ENCODE measurements at places on chromosomes 12 and 14. TPM values are rescaled to one million over a fixed set of nuclear protein-coding genes. Genes with fewer than 3 reads are reported as not detected.
A peak's percentile ranks its signal among the peaks of the same experiment; 100 is the strongest.

The TMPRSS12 gene
- total RNA-seq, result not detected

The TMEM179 gene
- 0.86 TPM for total RNA-seq

- no peak for DNase-seq
Measured at GRCh38 chr14:34129927-34130552, 179.2 kb upstream of the EGLN3 start.

GRCh38 chr14:101135796-101136742 is 232.5 kb upstream of the RTL1 start:
- no peak for DNase-seq

GRCh38 chr12:39157696-39158342 is 252.4 kb upstream of the CPNE8 start:
- DNase-seq, result no peak

GRCh38 chr14:71168564-71169427 is 261.5 kb downstream of the PCNX1 start:
- DNase-seq, result no peak

DNA sequence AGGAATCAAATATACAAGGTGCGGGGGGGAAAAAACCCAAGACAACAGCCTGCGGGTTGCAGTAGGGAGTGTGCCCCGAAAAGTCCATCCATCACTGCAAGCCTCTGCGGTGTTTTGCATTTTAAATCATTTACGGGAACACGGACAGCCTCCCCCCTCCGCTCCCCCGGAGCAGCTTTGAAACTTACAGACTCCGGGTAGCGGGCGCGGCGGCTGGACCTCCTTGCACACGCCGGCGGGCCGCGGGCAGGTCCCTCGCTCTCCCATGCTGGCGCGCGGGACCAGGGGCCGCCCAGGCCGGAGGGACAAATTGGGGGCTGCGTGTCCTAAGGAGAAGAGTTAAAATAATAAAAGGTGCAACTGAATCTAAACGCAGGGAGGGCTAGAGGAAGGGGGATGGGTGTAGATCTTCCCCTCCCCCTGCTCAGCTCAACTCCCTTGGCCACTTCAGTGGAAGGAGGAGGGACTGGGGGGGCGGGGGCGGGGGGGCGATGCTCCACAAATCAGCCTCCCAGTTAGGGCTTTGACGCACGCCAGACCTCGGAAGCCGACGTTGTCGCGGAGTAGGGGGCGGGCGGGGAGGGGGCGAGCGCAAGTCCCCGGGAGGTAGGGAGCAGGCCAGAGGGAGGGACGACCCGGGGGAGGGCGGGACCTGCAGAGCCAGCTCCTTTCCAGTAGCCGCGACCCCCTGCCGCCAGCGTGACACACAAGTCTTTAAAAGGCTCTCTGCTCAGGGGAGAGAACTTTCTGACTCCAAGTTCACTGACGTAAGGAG is at the start of gene KCNJ8:
Gene KCNJ8, minus strand, starts transcription at position 349 of the 775 bp plus-strand sequence. CDS start 1,090 bp downstream, outside the sequence.
- peak; percentile 70 for DNase-seq

GRCh38 chr14:55340482-55340881 is 69.3 kb downstream of the FBXO34 start:
- no peak for DNase-seq

GRCh38 chr12:74963304-74963703 is 246.3 kb downstream of the KCNC2 start:
- DNase-seq, result no peak
